Thoracic aorta (tissue), 2 donors: ENCODE measurements at places on chromosomes 16 and 17.

DNA sequence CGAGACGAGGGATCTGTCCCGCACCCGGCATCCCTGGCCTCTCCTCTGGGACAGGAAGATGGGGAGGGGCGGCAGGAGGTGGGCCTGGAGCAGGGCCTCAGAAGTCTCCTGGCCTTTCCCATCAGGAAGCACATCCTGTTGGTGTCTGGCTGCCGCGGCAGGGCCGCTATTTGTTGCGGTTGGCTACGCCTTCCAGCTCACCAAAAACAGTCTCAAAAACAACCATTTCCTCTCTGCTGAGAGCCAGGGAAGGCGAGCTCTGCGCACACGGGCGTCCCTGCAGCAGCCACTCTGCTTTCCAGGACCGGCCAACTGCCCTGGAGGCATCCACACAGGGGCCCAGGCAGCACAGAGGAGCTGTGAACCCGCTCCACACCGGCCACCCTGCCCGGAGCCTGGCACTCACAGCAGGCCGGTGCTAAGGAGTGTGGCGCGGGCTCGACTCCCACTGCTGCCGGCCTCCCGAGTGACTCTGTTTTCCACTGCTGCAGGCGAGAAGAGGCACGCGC is at the start of gene TMEM204:
TSS of gene TMEM204 (plus strand) at position 224 of the 509 bp plus-strand sequence. CDS start 610 bp downstream, outside the sequence.
- no peak for DNase-seq

DNA sequence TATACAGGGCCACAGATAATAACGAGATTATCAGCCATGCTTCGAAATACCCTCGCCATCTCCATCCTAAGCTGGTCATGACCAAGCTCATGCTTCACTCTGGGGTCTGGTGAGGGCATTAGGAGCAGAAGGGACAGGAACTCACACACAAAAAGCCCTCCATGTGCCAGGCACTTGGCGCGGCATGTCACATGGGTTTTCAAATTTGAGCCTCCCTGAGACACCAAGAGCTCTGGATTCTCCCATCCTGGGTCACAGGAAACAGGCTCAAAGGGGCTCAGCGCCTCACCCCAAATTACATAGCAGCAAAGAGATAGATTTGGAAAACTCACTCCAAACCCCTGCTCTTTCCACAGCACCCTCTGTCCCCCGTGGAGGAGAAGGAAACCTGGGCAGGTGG is 239.5 kb downstream of the GSG1L start:
- DNase-seq = no peak

DNA sequence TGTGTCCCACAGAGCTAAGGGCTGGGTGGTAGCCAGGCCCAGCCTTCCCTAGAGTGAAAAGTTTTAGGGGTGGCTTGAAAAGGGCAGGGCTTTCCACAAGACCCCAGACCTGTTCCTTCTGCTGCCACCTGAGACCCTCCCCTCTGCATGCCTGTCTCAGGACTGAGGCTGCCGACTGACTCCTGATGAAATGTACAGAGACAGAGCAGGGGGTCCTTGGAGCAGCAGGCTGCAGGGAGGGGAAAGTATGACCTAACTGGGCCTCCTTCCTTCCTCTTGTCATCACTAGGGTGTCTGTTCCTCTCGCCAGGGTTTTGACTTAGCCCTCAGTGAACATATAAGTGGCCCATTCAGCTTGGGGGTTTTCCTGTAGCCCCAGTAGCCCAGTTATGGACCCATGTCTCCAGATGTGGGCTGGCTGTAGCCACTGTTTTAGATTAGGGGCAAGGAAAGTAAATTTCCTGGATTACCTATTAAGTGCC is 14.9 kb upstream of the NFATC3 start:
- no peak for DNase-seq

DNA sequence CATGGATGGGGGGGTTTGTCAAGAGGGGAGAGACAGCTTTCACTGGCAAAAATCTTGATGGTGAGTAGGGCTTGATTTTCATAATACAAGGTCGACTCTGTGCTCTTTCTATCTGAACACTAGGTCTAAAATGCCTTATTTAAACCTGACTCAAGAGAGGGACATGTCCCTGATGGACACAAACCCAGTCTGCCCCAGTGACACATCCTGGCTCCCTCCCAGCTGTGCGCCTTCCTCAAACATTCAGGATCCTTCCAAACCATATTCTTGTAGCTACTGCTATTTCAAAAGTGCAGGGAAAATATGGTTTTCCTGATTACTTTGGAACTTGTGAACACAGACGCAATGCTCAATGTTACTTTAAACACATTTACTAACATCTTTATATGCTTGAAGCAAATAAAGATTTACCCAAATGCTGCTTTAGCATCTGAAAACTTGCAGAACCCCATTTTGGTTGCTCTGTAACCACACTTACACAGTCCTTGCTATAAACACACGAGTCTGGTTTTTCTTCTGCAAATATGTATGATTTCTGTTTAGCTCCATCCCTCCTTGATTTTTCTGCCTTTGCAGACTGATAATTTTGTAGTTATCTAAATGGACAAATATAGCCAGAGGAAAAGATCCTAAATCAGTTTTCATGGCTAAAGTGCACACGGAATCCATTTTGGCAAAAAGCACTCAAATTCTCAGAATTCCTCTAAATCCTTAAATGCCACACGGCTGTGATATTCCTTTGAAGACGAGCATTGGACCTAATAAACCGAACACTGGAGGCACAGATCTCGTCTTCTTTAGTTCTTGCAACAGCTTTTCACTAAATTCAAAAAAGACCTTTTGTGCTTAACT is 499.9 kb upstream of the ZFHX3 start:
- no peak for DNase-seq

GRCh38 chr17:79830303-79830702 is 8.9 kb downstream of the CBX4 start:
- DNase-seq = no peak

DNA sequence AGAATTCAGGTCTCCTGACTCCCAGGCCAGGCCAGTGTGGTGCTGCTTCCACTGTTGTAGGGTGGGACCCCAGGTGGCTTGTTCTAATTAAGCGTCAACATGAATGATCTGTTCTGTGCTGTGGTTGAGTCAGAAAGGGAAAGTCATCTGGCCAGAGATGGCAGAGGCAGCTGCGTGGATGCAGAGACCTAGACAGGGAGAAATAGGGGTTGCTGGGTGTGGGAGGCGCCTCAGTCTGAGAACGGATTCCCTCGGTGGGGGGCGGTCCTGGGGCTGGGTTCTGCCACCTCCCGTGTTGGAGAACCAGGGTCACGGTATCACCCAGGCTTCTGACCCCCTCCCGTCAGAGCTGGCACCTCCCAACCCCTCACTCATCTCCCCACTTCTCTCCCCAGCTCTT is 5.6 kb downstream of the FBRS start:
- DNase-seq = no peak

DNA sequence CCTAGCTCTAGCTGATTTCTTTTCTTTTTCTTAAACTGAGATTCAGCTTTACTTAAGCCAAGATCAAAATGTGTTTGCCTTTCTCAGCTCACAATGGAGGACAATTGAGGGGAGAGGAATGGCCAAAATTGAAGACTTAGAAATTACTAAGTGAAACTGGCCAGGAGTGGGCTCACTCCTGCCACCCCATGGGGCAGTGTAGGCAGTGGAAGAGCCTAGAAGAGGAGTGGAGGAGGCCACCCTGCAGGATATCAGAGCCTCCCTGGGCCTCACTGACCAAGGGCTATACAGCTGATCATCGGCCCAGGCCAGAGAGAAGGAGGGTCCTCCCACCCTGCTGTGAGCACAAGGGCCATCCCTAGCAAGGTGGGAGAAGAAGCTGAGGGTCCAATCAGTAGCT is 119.8 kb downstream of the CCT6B start:
- no peak for DNase-seq

GRCh38 chr17:67212714-67213417 is 32.1 kb downstream of the HELZ start:
- no peak for DNase-seq

DNA sequence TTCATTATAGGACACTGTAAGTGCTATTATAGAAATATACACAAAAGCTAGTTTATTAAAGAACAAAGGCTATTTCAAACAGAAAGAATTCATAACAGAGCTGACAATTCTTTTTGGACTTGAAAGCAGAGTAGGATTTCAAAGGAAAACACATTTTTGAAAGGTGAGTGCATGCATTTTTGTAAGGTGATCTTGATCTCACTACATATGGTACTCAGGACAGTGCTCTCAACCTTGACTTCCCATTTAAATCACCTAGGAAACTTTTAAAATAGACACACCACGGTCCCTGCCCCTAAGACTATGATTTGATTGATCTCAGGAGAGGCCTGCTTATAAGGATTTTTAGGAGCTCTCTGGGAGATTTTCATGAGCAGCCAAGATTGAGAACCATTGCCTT is 1362.0 kb downstream of the CDH8 start:
- DNase-seq = no peak

DNA sequence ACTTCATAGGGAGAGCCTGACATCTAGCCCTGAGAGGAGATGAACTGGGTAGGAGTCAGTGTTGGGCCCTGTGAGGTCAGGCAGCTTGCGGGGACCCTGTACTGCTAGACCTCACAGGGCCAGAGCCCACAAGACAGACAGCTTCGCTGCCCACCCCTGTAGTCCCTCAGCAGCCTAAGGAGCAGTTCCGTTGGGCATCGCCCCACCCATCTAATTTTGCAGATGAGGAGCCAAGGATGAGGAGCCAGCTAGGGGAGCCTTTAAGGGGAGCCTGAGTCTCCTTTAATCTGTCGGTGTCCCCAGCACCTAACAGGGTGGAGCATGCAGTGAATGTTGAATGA is 755 bp upstream of the TUFM start:
- no peak for DNase-seq

DNA sequence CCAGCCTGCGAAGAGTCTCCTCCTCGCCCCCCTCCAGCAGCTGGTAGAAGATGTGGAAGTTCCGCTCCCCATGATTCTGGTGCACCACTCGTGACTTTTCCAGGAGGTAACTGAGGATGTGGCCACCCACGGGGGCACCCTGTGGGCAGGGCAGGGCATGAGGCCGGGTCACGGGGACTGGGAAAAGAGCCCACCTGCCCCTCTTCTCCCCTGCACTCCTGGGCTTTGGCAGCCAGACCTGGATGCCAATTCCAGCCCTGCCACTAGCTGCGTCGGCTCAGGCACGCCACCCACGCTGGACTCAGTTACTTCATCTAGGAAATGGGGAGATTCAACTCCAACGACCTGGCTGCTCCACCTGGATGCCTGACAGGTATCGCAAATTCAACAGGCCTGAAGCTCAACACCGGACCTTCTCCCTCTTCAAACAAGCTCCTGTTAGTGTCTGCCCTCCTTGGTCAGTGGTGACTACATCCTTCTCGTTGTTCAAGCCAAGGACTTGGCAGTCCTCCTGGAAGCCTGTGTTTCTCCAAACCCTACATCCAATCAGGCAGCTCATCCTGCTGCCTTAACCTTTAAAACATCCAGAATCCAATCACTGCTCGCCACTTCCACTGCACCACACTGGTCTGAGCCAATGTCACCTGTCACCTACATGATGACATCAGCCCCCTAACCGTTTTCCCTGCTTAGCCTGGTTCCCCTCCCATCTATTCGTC is 11.6 kb downstream of the MYO1C start:
- DNase-seq = no peak

- no peak for DNase-seq
Observed at GRCh38 chr16:11675561-11676511, 7.6 kb downstream of the SNN start.

DNA sequence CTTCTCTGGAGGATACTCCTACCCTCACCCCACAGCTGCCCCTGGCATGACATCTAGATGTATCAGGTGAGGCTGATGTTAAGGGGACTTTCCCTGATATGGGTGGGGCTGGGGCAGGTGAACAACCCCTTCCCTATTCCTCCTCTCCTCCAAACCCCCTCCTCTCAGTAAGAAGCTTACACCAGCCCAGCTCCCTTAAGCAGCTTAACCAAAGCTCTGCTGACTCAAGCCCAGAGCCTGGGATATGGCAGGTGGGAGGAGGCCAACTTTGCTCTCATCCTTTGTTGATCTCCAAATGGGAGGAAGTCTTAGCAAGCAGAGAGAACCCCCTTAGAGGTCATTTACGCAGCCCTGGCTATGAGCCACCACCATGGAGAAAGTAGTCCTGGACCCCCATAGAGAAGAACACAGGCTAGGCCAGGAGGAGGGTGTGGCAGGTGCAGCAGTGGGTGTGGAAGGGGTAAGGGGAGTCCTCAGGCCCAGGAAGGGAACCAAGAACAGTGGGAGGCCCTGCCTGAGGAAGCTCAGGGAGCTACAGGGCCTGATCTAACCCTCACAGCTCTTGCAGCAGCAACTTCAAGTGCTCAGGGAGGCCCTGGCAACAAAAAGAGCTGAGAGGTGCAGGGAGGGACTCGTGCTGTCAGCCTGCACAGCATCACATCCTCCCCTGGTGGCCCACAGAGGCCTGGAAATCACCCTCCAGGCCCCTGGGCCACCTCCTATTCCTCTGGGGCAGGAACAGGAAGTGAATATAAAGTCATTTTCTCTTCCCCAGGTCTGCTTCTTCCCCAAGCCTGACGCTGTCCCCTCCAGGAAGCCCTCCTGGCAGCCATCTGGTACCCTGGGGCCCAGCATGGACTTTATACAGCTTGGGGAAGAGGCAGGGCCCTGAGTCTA is 2.9 kb downstream of the UNC119 start:
- no peak for DNase-seq

DNA sequence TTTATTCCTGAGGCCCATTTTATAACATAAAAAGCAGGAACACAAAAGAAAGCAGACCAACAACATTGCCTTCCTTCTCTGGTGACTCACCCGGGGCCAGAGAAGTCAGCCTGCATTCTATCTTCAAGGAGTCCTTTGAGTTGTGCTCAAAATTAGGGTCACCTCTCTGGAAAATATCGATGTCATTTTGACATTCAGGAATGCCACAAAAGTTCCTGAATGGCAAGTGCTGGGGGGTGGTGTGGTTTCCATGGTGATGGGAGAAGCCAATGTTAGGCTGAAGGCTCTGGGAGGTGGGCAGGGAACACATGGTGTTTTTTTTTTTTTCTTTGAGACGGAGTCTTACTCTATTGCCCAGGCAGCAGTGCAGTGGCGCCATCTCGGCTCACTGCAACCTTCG is 159.6 kb downstream of the HAPSTR1 start:
- no peak for DNase-seq

DNA sequence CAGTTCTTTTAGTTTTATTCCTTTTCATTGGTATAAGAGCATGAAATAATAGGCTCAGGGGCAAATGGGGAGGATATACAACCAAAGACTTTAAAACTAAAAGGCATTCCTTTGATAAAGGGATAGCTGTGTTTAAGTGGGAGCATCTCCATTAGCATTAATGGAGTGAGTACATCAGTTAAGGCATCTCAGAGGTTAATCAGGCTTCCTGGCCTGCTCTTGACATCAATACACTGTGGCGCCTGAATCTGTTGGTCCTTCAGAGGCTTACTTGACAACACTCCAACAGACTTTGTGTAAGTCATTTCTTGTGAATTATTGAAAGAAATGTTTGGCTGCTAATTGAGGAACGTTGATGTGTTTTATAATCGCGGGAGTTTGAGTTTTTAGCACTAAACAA is 230.7 kb downstream of the BCAS3 start:
- DNase-seq = no peak
